ENCODE measurements at places on chromosomes 1 and 21.

DNA sequence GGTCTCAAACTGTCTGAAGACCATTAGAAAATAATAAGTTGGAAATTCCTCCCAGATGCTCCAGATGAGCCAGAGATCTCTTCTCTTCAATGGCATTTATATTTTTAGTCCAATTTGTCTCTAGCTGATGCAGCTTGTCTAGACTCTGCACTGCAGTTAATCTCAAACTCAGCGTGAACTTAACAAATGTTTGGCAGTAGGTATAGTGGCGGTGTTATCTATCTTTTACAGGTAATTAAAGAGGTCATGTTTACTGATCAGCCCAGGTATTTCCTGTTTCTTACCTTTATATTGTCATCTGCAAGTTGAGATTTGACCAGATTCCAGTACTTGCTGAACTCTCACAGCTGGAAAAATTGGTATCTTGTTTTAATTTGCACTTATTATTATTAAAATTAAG lies 1024.5 kb upstream of the ADGRL2 start:
- DNase-seq = no peak

DNA sequence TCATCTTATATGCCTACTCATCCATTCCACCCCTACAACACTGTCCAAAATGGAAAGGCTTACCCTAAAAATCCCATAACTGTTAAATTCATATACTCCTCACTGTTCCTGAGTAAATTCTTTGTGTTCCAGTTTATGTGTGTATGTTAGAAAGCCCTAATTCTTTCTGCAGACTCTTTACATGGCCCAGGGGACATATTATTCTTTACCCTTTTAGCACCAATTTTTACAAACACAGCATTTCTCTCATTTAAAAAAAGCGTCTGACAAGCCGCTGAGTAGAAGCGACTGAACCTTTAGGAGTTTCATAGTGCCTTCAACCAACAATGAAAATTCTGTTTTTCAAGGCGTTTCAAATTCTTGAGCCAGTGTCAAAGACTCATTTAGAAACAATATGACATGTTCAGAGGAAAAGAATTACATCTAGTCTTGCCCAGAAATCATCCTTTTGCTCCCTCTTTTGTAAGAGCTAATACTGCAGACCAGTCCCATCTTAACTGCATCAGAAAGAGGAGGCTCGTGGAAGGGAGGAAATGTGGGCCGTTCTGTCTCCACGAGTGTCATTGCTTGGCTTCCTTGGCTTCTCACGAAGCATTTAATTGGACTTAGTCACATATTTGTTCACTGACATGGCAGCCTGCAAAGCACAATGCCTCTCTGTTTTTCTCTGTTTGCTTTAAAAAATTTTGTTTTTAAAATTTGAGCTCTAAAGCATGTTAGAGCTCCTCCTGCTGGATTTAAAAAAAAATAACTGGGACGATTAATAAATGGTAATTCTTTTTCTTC lies 21.3 kb upstream of the C1orf105 start:
- DNase-seq = no peak

DNA sequence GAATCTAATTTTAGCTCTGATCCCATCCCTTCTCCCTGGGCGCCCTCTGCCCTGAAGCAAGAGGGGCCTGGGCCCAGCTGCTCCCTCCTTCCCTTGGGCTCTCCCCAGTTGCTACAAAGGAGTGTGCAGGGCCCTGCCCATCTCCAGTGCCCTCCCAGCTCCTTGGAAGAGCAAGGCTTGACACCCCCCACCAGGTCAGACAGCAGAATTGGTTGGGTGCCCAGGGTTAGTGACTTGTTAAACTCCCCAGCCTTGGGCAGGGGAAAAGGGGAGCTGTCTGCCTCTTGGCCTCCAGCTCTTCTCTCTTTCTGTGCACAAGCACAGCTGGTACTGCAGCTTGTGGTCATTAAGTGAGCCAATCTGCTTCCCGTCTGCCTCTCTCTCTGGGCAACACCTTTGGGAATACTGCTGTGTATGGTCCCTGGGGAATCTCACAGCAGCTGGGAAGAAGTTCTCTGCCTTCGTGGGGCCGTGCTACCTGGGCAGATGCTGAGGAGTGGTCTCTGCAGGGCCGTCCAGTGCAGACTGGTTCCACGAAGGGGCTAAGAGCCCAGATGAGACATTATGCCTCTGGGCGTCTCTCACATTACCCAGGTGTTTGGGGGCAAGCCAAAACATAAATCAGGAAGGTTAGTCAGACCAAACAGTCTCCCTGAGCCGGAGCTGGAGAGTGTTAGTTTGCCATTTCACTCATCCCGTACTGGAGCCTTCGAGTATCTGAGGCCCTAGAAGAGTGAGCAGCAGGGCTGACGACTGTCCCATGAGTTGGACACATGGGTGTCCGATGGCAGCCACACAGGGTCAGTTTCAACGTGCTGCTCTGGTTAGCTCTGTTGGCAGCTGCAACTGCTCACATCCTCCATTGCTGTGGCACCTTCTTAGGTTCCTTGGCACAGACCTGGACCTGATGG lies 37.3 kb downstream of the TMEM53 start:
- DNase-seq = no peak

GRCh38 chr1:67133177-67133576 lies 1.6 kb downstream of the C1orf141 start:
- DNase-seq = no peak

DNA sequence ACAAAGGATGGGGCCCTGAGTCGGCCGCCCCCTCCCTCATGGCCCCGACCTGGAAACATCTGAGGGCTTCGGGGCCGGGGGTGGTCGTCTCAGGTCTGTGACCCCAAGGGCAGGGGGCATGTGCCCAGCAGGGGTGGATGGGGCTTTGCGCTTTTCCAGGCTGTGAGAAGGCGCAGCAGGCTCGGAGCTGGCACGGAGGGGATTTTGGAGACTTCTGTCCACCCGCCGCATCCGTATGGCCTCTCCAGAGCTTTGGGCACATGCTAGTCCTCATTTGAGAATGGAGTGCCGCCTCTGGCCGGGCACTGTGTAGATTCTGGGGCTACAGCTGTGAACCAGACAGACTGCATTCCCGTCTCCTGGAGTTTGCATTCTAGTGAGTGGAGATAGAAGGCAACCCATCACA lies 66.1 kb upstream of the WNT4 start:
- no peak for DNase-seq
